ENCODE measurements at places on chromosomes 2 and 18.

GRCh38 chr2:232275670-232276069 lies 102.9 kb upstream of the ALPP start:
- DNase-seq, result no peak

- no peak for DNase-seq
These were observed 110.2 kb downstream of the TDRD15 start for GRCh38 chr2:21234001-21234400.

DNA sequence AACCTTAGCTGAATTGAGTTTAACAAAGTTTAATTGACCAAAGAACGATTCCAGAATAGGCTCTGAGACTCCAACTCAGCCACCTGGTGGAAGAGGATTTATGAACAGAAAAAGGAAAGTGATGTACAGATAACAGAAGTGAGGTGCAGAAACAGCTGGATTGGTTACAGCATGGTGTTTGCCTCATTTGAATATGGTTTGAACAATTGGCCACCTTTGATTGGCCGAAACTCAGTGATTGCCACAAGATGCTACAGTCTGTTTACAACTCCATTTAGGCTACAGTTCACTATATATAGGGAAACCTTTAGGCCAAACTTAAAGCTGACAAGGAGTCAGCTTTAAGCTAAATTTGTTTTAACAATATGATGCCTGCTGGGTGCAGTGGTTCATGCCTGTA lies 28.1 kb upstream of the SLC35G4 start:
- DNase-seq, result no peak

- no peak for DNase-seq
These were observed 118.5 kb downstream of the PRKCE start for GRCh38 chr2:45769854-45770576.

Measured in activated CD4-positive, CD25-positive, alpha-beta regulatory T cell (primary cell).